Head of caudate nucleus (tissue), 42 donors: ENCODE measurements at places on chromosomes 7 and 10.

DNA sequence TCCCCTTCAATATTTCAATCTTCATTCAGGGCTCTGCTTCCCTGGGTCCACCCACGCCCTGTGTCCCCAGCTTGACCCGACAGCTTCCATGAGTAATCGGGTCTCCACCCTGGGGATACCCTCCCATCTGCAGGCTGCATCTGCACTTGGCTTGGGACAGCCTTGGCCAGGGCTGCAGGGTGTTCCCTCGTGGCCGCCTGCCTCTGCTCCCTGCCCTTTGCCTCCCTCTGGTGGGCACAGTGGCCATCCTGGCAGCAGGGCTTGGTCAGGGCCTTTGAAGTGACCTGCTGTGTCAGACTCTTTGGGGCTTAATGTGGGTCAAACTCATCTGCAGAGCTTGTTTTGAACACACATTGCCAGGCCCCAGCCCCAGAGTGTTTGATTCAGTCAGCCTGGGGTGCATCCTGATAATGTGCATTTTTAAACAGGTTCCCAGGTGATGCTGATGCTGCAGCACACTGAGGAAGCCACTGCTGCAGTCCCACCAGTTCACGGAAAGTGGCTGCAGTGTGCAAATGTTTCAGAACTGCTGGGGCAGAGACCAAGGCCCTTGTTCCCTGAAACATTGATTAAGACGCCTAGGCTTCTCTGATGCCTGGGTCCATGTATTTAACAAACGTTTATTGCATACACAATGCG is 80.7 kb upstream of the SEC61G start:
- no peak for DNase-seq

DNA sequence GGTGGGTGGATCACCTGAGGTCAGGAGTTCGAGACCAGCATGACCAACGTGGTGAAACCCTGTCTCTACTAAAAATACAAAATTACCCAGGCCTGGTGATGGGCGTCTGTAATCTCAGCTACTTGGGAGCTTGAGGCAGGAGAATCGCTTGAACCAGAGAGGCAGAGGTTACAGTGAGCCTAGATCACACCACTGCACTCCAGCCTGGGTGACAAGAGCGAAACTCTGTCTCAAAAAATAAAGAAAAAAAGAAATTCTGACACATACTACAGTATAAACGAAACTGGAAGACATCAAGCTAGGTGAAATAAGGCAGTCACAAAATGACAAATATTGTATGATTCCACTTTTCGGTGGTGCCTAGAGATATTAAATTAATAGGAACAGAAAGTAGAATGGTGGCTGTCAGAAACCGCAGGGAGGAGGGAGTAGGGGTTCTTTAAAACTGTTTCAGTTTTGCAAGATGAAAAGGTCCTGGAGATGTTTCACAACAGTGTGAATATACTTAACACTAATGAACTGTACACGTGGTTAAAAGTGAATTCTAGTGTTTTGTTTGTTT is 23.2 kb downstream of the PILRA start:
- no peak for DNase-seq

DNA sequence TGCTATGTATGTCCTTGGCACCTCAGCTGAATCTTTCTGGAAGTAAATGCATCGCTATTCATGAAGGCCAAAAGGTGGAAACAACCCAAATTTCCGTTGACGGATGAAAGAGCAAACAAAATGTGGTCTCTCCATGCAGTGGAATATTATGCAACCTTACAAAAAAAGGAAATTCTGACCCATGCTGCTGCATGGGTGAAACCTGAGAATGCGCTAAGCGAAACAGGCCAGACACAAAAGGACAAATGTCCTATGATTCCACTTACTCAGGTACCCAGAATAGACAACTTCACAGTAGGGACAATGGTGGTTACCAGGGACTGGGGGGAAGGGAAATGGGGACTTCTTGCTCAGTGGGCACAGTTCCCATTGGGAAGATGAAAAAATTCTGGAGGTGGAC is 158.8 kb downstream of the CAMK1D start:
- DNase-seq = peak; percentile 30

- DNase-seq = no peak
Measured at GRCh38 chr10:29243750-29244149, 45.1 kb upstream of the LYZL1 start.

DNA sequence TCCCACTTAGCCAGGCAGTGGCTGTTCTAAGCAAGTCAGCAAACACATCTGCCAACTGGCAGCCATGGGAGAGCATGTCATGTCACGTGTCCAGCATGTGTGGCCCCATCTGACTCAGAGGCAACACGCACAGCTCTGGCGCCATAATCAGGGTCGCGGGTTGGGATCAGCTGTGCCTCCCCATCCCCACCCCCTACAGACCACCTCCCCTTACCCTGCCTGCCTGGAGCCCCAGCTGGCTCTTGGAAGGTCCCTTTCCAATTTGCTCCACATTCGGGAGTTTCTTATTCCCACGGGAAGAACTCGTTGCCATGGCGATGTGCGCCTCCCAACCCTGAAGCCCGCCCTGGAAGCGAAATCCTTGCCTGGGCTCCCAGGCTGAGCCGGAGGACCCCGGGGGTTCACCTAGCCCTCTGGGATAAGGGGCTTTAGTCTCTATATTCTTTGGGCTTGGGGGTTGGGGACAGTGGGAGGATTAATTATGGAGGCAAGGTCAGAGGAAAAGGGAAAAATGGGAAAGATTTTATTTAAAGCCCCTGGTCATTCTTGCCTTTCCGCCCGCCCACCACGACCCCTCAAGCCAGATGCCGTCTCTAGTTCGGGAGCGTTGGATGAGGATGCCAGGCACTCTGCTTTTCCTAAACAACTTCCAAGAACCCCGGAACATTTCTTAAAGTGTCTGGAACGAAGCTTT is 283.7 kb downstream of the ZEB1 start:
- peak; percentile 76 for DNase-seq

DNA sequence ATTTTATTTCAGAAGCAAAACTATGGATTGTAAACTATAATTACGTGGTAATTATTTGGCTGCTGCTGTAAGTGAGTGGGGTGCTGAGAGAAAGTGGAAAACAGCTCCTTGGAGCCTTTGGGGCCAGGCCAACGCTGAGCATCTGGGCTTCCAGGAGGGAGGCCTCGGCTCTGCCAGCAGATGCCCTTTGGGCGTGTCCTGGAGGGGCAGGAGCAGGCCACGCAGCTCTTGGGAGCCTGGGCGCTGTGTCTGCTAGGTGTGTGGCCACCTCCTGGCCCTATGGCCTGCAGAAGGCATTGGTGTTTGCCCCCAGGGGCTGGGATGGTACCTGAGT is 423.3 kb downstream of the GLRX3 start:
- no peak for DNase-seq

DNA sequence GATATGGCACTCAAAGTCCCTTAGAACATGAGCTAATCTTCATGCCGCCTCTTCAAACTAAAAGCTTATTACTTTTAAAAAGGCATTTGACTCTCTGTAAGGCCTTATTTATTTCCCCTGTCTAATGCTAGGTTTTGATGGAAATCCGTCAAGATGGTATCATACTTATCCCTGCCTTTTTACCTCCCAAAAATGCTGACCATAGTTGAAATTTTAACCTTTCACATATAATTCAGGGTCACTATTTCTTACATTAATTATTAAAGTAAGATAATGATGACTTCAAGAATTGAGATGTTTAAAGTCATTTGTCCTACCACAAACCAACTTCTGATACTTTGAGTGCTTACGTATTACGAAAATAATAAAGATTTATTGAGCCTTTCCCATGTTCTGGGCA is 12.3 kb upstream of the OSBPL3 start:
- DNase-seq = no peak

GRCh38 chr7:137172105-137172590 is 171.4 kb downstream of the PTN start:
- DNase-seq = no peak

- no peak for DNase-seq
Measured at GRCh38 chr7:17623546-17624185, 316.6 kb downstream of the SNX13 start.

DNA sequence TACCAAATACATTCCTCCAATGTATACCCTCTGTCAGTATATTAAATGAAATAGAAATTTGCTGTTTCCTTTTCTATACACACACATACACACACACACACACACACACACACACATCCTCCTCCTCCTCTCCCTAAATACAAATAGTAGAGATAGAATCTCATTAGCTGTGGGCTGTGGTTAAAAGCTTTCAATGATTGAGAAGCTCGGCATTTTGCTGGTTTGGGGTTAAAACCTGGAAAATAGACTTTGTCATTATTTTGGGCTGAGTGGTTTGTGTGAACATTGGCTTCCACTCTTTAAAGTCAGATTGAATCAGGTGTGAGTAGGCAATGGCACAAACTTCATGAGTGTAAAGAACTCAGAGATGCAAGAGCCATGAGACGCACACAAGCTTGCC is 596.0 kb downstream of the XPNPEP1 start:
- no peak for DNase-seq

DNA sequence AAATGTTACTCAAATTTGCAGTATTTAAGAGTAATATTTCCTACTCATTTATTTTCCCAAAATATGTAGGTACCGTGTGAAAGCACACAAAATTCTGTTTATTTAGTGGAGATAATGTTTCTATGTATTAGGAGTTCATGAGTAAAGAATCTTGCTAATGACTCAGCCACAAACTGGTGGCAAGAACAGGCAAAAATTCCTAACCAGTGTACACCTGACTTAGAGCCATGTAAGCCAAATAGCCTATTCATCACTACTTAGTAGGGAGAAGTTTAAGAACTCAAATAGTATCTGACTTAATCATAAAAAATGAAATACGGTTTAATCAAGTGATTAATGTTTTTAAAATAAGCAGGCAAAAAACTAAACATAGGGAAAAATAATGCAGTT is 169.0 kb downstream of the SRPK2 start:
- DNase-seq = no peak

- DNase-seq = no peak
Measured at GRCh38 chr7:17472939-17473338, 174.5 kb downstream of the AHR start.

GRCh38 chr10:102300278-102300843 is 55.0 kb downstream of the GBF1 start:
- DNase-seq = no peak

- no peak for DNase-seq
Measured at GRCh38 chr10:94041206-94041605, 47.5 kb downstream of the PLCE1 start.

DNA sequence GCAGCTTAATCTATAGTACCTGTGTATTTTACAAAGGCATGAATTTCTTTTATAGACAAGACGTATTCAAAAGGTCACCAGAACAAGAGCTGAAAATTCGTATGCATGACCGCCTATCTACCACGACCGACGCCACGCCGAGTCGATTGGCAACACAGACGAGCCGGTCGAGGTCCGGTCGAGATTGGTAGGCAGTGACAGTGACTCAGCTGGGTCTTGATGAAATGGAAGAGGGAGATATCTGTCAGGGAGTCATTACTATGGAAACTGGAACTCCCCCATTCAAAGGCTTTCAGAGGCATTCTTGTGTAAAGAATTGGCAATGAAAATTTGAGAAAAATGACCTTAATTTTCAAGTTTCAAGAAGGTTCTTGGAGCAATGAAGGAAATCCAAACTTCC is 2.1 kb downstream of the ATP5MK start:
- no peak for DNase-seq

DNA sequence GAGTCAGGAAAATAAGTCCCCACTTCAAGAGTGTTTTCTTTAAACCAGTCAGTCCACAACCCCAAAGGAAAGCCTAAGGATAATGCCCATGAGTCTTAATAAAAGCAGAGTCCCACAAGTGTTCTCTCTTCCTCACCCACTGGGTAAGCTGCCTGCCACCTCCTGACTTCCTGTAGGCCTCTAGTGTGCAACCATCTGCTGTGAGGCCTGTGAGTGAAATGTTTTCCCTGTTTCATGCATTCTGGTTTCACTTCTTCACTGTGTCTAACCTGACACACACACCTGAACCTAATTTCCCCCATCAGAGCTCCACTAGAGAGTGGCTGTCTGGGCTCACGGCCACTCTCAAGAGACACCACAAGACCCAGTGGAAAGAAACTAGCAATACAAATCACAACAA is 38.9 kb upstream of the GDF10 start:
- DNase-seq = no peak

- DNase-seq = no peak
Measured at GRCh38 chr10:71262027-71262426, 49.7 kb downstream of the UNC5B start.

DNA sequence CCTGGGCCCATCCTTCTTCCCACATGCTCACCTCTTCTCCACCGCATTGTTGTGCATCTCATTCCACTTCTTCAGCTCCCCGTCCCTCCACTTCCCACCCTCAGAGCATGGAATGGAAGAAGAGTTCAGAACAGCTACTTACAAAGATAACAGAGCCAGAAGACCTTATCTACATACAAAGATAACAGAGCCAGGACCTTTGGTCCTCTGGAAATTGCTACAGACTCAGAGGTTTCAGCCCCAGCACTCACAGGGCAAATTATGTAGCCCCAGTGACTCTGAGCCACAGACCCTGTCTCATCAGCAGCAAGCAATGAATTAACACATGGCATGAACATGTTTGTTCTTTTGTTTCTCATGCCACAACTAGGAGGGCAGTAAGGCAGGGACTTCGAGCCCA is 28.7 kb upstream of the SLC29A3 start:
- no peak for DNase-seq

DNA sequence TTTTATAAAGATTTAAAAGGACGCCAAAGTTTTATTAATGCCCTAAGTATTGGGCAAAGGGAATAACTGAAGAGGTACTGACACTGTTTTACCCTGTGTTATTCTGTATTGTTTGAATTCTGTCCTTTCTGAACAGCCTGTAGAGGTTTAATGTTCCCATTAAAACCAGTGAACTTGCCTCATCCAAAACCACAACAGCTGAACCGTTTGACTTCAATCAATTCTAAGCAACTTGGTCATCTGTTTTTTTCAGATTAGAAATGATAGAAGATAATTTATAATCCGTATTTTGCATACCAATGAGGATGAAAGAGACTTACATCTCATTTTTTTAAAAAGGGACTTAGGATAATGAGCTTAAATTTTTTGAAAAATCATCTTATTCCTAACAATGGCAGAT is 40.4 kb downstream of the HACD1 start:
- no peak for DNase-seq

DNA sequence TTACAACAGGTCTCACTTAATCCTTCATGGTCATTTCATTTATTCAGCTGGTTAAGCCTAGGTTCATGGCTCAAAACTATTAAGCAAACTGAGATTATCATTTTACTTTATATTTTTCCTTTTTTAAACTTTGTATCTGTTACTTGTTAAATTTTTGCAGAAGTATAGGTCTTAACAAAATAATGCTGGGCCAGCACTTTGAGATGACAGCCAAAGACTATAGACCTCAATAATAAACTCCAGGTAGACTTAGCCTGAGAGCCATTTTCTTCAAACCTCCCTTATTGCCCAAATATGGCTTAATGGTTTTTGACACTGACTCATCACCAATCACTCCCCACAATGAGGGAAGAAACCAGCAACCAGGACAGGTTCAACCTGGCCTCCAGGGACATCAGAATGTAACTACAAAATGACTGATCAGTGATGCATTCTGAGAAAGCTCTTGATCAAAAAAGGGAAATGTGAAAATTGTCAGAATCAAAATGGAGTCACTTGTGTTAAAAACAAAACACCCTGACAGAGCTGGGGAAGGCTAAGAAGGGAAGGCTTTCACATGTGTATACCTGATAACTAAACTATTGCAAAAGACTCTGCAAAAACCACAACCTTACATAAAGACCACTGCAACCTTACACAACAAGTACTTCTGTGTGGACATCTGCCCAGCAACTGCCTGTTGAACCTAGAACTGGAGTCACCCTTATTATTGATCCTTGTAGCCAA is 2.1 kb upstream of the CCDC126 start:
- DNase-seq = no peak
